Stimulated activated CD4-positive, alpha-beta T cell treated with anti-CD3 and anti-CD28 coated beads, Interleukin-1b, Interleukin-23, amount 100 ng/mL, for 1 hour (primary cell): ENCODE measurements at places on chromosomes 4 and X.

DNA sequence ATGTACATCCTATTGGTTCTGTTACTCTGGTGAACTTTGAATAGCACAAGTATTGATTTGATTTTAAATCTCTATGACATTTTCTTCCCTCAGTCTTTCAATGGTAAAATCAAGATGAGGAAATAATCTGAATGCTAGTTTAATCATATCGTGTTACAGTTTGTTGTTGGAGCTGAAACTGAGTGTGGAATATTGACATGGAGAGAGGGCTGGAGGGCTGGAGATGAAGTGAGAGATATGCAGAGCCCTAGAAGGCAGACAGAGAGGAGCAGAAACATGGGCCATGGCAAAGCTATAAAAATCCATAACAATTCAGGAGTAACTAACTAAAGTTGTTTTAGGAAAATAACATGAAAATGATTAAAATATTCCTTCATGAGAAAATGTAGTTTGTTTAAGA, 141.1 kb downstream of the BANK1 start:
- no peak for DNase-seq

DNA sequence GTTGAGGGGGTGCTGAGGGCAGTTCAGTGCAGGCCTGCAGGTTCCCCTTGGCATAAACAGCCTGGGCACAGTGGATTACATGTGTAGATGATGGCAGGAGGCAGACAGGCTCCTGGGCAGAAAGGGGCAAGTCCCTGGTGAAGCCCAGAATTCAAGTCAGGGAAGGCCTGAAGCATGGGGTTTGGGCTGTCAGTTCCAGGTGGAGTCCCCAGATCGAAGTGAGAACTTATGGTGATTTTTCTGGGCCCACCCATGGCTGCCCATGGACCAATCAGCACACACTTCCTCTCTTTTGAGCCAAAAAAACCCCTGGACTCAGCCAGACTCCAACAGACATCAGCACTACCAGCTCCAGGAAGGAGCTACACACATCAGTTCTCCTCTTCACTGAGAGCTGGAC, 529.1 kb downstream of the PPARGC1A start:
- DNase-seq = no peak

DNA sequence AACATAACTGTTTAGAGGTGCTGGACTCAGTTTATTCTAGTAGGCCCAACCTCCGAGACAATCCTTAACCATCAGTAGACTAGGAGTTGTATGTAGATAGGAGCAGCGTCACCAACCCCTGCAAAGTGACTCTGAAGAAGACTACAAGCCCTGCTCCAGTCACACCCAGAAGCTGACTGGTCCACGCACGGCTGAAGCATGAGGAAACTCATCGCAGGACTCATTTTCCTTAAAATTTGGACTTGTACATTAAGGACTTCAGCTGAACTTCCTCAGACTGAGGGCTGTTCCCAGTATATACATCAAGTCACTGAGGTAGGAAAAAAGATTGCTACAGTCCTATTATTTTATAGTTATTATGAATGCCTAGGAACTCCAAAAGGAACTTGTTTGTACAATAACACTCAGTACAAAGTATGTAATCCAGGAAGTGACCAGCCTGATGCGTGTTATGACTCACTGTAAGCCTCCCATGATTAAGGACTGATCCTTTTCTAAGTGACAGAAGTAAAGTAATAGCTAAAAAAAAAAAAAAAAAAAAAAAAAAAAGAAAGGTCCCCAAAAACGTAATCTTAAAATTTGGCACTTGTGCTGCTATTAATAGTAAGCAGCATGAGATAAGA, 41.6 kb upstream of the UGT2B7 start:
- no peak for DNase-seq

DNA sequence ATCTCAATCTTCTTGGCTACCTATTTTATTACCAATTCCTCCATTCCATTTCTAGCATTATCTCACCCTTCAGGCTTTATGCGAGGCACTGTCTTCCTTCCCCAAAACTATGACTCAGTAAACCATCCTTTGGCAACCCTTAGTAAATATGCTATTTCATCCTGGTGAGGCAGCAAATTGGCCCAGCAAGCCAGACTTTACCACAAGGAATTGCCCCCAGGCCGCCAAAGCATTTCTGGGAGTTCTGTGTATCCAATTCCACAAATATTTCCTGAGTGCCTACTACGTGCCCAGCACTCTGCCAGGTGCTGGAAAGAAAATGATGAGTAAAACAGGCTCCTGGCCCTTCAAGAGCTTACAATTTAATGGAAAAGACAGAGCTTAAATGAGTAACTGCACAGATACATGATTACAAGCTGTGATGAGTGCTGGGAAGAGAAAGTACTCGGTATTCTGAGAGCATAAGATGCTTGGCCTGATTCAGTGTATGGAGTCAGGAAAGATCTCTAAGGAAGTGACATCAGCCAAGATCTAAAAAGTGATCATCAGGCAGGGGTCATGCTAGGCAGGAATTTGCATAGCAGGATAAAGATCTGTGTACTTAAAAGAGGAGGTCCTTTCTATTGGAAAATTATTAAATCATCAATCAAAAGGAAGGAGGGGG, 193.8 kb downstream of the ADAMTS3 start:
- DNase-seq = no peak

GRCh38 chr4:88908003-88908402, 149.0 kb downstream of the FAM13A start:
- no peak for DNase-seq

DNA sequence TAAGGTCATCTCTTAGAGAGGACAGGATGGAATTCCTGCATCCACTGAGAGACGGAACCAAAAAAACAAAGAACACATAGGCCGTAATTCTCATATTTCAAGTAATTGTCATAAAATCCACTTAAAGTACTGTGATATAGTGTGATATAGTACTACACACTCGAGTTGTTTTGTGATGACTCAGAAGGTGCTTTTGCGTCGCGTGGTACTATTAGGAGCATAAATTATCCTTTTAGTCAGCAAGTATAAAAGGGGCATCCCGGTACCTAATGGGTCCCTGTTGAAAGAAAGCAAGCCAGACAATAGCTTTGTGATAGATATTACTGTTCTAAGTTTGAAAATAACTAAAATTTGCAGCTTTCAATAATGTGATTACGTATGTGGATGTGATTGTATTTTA, 55.3 kb downstream of the GPR143 start:
- DNase-seq = no peak

DNA sequence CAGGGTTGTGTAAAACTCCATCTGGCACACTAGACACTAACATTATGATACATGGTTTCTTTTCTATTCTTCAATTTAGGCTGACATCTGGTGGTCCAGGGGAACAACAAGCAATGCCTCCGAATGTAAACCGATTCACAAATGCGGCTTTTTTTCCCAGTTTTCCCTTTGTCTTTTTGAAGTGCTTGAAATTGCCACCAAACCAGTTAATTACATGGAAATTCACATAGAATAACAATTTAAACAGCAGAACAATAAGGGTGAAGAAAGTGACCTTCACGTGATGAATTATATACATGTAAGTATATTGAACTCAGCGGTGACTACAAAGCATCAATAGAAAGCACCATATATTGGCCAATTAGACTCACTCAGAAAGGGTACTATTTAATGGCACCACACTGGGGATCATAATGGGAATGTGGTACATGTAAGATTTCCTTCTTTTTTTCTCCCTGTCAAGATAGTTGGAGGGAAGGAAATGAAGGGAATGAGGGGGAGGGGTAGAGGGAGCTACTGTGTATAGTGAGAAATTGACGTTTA, 103.9 kb downstream of the MMRN1 start:
- no peak for DNase-seq

DNA sequence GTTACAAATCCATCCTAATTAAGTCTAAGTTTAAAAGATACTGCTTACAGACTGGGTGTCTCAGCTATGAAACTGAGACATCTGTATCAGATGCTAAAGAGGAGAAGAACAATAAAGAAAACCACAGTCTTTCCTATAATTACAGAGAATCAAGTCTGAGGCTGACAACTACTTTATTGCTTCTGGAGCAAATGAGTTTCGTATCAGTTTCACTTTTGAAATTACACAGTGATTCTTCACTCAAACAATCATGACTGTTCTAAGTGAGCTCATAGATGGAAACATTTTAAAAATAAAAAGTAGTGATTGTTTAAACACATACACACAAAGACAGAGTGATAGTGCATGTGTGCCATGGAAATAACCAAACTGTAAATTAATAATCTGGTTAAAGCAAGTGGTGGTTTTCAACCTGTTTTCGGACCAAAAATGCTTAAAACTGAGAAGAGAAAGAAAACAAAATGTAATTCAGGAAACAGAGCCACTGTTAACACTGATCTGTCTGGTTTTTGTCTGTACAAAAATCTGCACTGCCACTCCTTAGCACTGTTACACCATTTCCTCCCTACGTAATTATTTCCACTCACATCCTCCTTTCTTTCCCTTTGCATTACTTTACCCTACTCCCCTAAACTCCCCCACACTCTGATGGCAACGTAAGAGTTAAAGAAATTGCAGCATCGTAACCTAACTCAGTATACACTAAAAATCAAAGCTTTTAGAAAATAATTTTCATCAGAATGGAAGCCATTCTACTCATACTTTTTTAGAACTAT, 12.5 kb downstream of the RFC1 start:
- DNase-seq = no peak

DNA sequence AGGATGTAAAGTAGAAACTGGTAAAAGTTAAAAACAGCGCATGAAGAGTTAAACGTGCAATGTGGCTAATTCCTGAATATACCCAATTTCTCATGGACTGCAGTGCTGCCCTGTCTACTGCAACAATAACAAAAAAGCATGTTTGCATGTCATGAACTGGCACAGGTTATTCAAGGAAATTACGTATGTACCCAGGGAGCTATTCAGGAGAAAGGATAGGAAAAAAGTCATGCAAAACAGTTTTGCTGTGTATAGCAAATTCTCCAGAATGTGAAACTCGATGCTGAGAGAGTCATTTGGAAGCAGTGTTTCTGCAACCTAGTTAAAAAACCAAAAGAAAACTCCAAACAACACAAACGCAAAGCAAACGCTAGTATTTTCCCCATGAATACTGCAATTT, 381.5 kb upstream of the PRKX start:
- DNase-seq = no peak

DNA sequence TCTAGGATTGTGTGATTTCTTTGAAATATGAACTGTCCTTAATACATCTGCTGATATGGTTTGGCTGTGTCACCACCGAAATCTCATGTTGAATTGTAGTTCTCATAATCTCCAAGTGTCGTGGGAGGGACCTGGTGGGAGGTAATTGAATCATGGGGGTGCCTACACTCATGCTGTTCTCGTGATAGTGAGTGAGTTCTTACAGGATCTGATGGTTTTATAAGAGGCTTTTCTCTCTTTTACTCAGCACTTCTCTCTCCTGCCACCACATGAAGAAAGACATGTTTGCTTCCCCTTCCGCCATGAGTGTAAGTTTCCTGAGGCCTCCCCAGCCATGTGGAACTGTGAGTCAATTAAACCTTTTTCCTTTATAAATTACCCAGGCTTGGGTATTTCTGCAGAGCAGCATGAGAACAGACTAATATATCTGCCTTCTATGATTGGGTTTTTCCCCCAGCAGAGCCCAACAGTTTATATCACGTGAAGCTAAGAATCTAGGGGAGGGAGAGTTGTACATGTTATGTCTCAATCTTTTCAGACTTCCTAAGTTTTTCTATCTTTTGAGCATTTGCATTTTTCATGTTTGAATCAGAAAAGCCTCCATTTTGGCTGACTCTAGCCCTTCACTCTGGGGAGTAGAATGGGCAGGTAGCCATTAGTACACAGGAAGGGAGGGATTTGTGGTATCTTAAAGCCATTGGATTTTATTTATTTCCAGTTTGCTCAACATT, 58.9 kb downstream of the PLAC1 start:
- DNase-seq = no peak

DNA sequence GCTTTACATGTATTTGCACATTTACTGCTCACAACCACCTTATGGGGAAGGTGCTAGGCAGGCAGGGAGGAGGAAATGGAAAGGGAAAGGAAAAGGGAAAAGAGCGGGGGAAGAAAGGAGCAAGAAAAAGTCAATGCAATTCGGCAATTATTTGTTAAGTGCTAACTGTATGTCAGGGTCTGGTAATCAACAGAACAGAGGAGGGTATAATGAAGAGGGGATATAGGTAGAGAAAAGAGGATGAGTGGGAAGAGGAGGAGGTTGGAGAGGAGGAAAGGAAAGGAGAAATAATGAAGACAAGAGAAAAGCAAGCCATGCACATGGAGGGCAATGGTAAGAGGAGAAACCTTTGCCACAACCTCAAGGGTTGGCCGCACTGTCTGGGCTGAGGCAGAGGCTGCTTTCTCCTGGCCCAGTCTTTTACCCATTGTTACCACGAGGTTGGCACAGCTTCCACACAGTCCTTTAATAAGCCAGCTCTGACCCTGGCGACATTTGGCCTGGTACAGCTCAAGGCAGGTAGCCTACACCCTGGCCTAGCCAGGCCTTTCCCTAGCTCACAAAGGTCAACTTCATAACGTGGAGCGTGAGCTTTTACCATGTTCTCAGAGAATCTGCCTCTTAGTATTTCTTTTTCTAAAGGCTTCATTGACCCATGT, 836 bp downstream of the BTK start:
- DNase-seq = no peak

- DNase-seq = no peak
Measured at GRCh38 chrX:124018023-124018422, 56.5 kb downstream of the STAG2 start.

- DNase-seq = no peak
Measured at GRCh38 chr4:72473434-72473900, 95.6 kb downstream of the ADAMTS3 start.

DNA sequence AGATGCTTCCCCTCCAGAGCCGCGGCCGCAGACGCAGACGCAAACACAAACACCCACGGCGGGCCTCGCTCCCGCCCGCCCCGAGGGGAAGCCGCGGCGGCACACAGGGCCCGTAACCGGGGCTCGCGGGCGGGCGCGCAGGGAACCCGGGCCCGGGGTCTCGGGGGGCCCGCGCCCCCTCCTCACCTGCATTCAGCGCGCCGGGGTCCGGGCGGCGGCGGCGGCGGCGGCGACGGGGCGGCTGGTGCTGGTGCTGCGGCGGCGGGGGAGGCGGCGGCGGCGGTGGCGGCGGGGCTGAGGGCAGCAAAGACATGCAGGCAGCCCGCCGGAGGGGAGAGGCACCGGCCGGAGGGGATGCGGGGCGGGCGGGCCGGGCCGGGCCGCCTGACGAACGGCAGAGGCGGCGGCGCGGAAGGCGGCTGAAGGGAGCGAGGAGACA, 255 bp upstream of the CNOT6L start:
- peak; percentile 65 for DNase-seq

GRCh38 chr4:7434766-7435150, at the start of gene PSAPL1:
PSAPL1 (minus strand) TSS chr4:7434930; CDS start chr4:7434879, 51 bp downstream.
- no peak for DNase-seq

DNA sequence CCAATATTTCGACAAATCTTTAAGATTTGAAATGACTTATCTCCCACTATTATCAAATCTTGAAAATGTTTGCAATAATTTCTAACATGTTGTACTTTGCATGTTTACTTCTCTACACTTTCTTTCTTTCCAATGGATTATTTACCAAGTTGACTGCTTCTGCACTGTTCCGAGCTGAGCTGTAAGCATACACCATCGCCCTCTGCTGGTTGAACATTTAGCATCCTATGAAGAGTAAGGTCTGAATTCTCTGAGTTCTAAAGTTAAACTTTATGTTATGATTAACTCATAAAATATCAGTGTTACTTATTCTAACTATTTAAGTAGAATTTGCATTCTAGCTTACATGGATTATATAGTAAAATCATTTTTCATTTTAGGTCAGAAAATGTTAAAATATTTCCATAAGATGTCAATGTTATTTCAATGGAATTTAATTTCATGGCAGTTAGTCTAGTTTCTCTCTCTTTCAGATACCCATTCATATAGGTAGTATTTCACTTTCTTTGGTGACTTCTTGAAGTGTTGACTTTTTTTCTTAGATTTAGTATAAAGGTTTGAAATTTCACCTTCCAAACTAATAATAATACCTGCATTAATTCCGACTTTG, 137.4 kb downstream of the DKK2 start:
- DNase-seq = no peak

GRCh38 chr4:150461957-150462356, 120.0 kb upstream of the MAB21L2 start:
- DNase-seq = no peak
